Left lung (tissue), 14 donors: ENCODE measurements at places on chromosomes 2 and 18. TPM values are rescaled to one million over a fixed set of nuclear protein-coding genes. Genes with fewer than 3 reads are reported as not detected.

GRCh38 chr2:241835611-241836010, 23.1 kb downstream of the PDCD1 start:
- no peak for DNase-seq

DNA sequence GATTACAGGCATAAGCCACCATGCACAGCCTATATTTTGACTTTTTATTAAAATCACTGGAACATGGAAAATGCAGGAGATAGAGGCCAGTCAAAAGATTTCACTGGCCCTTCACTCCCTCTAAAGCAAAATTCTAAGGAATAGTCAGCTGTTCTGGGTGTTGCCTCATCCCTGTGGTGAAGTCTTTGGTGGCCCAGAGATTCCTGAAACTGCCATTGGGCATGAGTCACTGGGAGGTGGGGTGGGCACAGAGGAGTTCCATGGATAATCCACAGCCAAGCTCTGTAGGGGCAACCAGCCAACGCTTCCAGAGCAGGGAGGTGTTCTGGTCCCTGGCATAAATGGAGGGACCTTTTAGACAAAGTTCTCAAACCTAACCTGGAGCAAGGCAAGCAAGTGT, 89.7 kb upstream of the TTC39C start:
- DNase-seq, result no peak

GRCh38 chr18:49652881-49653724, 91.2 kb downstream of the LIPG start:
- DNase-seq, result no peak

GRCh38 chr2:177667626-177668025, 275.1 kb downstream of the AGPS start:
- no peak for DNase-seq

GRCh38 chr2:216365518-216365917, 6.8 kb downstream of the MARCHF4 start:
- no peak for DNase-seq

GRCh38 chr2:207157162-207157481, 8.6 kb downstream of the KLF7 start:
- DNase-seq, result no peak

Gene MGAT4A
- 17.9 TPM for polyA plus RNA-seq
